ENCODE measurements at places on chromosomes 1 and 21.

DNA sequence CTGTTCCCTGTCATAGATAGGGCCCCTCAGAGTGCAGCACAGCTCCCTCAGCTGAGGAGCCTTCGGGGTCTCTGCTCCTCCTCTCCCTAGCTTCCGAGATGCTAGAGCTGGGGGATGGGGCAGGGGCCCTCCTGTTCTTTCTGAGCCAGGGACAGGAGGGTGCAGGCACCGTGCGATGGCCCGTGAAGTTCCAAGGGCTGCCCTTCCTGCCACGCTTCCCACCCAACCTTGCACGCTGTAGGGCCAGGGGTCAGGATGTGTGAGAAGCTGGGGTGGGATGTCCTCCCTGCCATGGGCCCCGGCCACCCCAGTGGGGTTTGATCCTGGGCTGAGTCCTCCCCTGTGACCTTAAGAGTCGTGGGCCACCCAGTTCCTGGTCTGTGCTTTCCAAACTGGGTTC, 240.7 kb upstream of the C1orf174 start:
- no peak for DNase-seq

- no peak for DNase-seq
Observed at GRCh38 chr1:60088620-60089155, 15.1 kb upstream of the C1orf87 start.

GRCh38 chr1:22024485-22025367, 23.3 kb downstream of the CELA3A start:
- DNase-seq = no peak

DNA sequence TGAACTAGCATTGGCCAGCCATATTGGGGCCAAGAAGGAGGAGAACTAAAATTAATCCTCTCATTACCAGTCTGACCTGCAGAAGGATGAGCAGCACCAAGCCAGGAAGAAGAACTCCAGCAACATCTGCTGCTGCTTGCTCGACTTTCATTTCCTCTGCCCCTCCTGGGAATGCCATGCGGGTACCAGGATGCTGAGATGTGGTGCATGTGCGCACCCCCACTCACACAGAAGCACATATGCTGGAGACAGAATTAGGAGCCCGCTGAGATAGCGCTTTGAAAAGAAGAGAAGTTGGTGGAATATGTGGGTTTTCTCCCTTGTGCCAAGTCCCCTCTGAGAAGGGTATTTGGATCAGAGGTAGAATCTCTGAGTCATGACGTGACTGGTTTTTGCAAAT, 70.4 kb downstream of the PLXNA2 start:
- no peak for DNase-seq

DNA sequence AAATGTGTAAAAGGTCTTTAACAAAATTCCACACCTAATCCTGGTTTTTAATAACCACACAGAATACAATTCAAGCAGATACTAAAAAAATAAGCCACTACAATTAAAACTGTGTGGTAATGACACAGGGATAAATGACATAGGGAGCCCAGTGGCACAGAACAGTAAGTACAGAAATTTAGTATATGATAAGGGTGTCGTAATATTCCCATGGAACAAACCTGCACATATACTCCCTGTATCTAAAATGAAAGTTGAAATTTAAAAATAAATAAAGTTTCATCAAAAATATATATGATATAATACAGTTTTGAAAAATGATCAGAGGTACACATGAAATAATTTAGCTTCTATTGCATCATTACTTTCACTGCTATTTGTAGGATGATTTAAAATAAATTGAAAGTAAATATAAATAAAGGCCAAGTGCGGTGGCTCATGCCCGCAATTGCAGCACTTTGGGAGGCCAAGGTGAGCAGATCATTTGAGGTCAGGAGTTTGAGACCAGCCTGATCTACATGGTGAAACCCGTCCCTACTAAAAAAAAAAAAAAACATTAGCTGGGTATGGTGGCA, 56.5 kb downstream of the COLGALT2 start:
- DNase-seq = no peak

DNA sequence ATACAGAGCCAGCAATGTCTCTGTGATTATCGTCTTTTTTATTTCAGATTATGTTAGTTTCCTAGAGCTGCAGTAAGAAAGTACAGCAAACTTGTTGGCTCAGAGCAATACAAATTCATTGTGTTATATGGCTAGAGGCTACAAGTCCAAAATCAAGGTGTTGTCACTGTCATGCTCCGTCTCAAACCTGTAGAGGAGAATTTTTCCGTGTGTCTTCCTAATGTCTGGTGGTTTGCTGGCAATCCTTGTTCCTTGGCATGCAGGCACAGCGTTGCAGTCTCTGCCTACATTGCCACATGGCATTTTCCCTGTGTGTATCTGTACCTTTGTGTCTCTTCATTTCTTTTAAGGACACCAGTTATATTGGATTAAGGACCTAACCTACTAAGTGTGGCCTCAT, 244.4 kb downstream of the LRRIQ3 start:
- DNase-seq = no peak

DNA sequence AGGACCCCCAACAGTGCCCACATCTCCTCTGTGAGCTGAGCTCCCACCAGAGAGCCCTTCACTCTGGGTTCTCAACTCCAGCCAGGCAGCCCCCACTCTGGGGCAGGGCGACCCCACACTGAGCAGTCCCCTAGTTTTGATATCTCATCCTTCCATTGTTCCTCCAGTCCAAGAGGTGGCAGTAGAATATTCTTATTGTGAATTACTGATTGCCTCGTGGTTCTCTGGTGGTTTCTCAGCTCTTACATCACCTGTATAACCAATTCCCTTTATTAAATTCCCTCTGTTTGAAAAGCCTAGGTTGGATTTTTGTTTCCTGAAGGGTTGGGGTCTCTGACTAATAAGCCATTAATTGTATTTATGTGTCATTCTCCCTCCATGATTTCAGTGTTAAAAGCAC, 407.5 kb downstream of the SETD4 start:
- DNase-seq = no peak

DNA sequence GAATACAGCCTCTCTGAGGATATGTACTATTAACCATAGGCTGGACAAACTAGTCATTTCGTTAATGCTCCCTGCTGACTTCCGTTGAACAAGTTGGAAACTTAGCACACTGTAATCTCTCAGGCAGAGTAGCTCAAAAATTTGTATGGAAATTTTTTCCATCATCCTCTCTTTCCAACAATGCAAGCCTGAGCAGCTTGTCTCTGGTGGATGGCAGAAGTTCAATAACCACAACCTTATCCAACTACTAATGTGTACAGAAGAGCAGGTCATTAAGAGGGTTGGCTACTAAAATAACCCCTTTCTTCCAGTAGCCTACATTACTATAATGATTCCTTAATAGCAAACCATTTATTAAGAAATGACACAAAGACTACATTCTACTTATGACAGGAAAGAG, 262.3 kb downstream of the NFIA start:
- no peak for DNase-seq

GRCh38 chr1:226643177-226643576, 94.6 kb downstream of the STUM start:
- DNase-seq = no peak

GRCh38 chr1:199639453-199639852, 388.1 kb upstream of the NR5A2 start:
- no peak for DNase-seq

DNA sequence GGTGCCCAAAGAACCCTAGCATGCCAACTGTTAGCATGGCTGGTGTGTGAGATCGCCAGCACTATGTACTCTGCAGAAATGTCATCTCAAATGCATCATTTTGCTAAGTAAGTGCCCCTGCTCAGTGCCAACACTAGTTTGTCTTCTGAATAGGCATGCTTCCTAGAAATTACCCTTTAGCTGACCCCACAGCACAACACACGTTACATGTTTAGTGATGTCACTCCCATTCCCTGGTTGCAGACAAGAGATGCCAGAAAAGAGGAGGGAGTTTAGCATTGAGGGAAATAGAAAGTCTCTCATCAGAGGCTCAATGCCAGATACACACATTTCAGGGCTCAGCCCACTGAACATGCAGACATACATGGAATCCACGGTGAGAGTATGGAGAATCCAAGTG, 9.3 kb upstream of the ST6GALNAC3 start:
- no peak for DNase-seq

- DNase-seq = no peak
Observed at GRCh38 chr1:13543451-13544220, 29.8 kb upstream of the LRRC38 start.

DNA sequence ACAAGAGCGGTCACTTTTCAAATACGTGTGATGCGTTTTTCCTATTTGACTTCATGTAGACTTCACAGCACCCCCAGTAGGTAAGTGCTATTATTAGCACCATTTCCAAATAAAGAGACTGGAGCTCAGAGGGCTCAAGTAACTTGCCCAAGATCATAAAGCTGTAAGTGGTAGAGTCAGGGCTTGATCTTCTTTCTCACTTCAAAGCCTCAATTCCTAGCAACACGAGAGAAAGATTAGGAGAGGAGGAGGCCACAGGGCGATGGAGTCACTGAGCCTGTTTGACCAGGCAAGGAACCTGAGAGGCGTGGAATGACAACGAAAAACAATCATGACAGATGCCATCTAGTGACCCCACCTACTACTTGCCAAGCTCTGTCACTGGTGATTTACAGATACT, 181.0 kb downstream of the FOXD2 start:
- no peak for DNase-seq

DNA sequence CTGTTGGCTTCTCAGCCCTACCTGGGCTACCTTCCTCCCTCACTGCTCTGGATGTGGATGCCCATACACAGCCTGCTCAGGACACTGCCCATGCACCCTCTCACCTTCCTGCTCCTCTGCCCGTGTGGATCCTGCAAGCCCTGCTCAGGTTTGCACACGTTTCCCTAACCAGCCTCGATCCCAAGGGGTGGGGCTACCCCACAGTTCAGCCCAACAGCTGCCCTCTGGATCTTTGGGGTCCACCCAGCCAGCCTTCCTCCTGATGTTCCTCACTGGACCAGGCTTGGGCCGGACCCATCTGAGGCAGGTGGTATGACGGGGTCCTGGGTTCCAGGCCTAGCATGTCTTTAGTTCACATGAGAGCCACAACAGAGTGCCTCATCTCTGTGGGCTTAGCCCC, 4.7 kb downstream of the TMEM54 start:
- no peak for DNase-seq

DNA sequence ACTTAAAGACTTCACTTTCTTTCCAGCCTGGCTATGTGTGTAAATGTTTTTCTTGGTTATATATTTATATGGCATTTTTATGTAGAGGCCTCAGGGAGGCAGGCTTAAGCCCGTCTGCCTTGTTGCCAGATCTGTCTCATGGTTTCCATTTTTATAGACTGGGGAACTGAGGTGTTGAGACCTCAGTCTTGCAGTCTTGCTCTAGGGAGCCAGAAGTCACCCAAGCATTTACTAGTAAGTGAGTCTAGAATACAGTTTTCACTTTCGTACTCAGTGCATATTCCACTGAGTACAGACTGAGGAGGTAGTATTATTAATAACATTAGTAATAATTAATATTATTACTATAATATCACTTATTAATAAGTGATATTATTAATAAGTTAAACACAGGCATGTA, 161.4 kb downstream of the UCK2 start:
- DNase-seq = no peak

DNA sequence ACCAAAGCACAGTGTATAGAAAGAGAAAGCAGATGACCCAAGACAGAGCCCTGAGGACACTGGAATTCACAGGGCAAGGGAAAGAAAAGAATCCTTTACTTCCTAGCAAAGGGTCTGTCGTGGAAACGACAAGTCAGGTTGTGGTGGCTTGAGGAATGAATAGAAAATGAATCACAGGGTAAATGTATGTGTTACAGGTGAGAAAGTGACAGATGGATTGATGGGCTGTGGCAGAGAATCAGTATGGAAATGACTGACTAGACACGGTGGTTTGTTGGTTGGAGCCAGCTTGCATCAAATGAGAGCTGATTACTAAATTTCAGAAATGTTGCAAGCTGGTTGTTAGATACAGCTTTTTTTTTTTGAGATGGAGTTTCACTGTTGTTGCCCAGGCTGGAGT, 46.9 kb downstream of the PTP4A2 start:
- DNase-seq = no peak

- DNase-seq = no peak
Observed at GRCh38 chr1:107964336-107965109, 457 bp downstream of the VAV3 start.

- no peak for DNase-seq
Observed at GRCh38 chr1:241470361-241470760, 49.2 kb downstream of the FH start.

GRCh38 chr21:41965045-41965444, 11.2 kb upstream of the C2CD2 start:
- no peak for DNase-seq

GRCh38 chr1:1908506-1908791, 6.6 kb upstream of the CALML6 start:
- no peak for DNase-seq

Measured in glomerular endothelial cell (primary cell).